ENCODE measurements at places on chromosomes 1 and 21. TPM values are rescaled to one million over a fixed set of nuclear protein-coding genes. Genes with fewer than 3 reads are reported as not detected.

GRCh38 chr1:203170625-203171330 is 4.8 kb downstream of the MYBPH start:
- H3K27me3 ChIP-seq, result peaks cover 7% of the 10 kb centered on the region
- DNase-seq, result no peak
- no peaks in the 10 kb centered on the region for H3K4me1 ChIP-seq

- no peak overlapping the region for H3K27ac ChIP-seq
- H3K36me3 ChIP-seq, result no peaks in the 10 kb centered on the region
- H3K4me3 ChIP-seq, result no peak overlapping the region
- H3K27me3 ChIP-seq, result no peaks in the 10 kb centered on the region
- no peak for DNase-seq
Observed at GRCh38 chr1:232451506-232451905, 178.4 kb downstream of the SIPA1L2 start.

DNA sequence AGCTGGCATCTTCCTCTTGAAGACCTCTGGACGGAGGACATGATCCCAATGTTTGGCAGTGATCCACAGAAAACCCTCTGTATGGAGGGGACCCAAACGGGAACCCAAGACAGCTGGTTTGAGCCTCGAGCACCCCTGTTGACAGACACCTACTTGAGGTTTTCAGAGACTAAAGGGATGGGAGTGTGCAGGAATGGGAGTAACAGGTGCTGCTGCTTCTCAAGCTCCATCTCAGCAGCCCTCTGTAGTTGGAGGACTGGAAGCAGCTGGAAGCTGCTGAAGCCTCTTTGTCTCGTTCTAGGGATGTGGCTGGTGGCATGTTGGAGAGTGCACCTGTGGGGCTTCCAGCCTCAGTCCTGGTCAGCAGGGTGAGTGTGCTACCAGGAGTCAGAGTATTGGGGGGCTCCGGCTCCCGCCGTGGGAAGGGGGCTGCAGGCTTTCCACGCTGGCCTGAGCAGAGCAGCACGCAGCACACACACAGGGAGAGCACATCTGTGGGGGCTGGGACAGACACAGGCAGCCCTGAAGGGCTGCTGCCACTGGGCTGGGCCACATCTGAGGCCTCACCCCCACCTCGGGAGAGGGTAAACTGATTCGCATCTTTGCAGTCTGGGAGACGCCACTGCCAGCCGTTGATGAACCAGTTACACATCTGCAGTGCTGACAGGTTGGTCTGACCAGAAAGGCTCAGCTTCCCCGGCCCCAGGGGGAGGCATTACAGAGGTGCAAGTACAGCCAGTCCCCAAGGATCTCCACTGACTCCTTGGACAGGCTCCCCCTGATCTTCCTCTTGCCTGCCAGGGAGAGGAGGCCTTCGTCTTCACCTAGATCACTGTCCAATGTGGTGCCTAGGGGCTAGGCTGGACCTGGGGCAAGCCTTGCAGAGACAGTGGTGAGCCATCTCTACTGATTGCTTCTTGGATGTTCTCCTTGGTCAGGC is 56.6 kb downstream of the ADSS2 start:
- H3K4me3 ChIP-seq, result no peak overlapping the region
- H3K27me3 ChIP-seq, result no peaks in the 10 kb centered on the region
- H3K27ac ChIP-seq, result no peak overlapping the region
- no peaks in the 10 kb centered on the region for H3K4me1 ChIP-seq

DNA sequence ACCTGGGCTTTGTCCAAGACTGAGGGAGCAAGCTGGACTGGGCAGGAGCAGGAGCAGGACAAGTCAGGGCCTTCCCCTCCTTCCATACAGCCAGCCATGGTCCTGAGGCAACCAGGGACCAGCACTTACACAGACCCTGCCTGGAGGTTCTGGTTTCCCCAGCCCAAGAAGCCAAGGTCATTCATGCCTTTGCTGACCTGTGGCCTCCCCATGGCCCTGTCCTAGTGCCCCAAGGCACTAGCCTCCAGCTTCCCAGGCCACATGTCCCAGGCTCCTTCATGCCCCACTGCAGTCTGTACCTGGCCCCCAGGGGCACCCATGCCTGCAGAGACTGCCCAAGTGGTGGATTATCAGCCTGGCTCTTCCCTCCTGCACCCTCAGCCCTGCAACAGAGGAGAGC is 243.9 kb downstream of the TOMM20 start:
- no peak overlapping the region for H3K27ac ChIP-seq
- H3K27me3 ChIP-seq, result no peaks in the 10 kb centered on the region
- H3K36me3 ChIP-seq, result no peaks in the 10 kb centered on the region
- DNase-seq, result no peak
- peaks cover 18% of the 10 kb centered on the region for H3K4me1 ChIP-seq
- H3K4me3 ChIP-seq, result no peak overlapping the region

GRCh38 chr1:208433086-208433485 is 188.9 kb upstream of the PLXNA2 start:
- H3K27ac ChIP-seq, result no peak overlapping the region
- no peaks in the 10 kb centered on the region for H3K36me3 ChIP-seq
- H3K4me3 ChIP-seq, result no peak overlapping the region
- no peak for DNase-seq
- no peaks in the 10 kb centered on the region for H3K4me1 ChIP-seq
- no peaks in the 10 kb centered on the region for H3K27me3 ChIP-seq

Gene FCRL2
- not detected for total RNA-seq

DNA sequence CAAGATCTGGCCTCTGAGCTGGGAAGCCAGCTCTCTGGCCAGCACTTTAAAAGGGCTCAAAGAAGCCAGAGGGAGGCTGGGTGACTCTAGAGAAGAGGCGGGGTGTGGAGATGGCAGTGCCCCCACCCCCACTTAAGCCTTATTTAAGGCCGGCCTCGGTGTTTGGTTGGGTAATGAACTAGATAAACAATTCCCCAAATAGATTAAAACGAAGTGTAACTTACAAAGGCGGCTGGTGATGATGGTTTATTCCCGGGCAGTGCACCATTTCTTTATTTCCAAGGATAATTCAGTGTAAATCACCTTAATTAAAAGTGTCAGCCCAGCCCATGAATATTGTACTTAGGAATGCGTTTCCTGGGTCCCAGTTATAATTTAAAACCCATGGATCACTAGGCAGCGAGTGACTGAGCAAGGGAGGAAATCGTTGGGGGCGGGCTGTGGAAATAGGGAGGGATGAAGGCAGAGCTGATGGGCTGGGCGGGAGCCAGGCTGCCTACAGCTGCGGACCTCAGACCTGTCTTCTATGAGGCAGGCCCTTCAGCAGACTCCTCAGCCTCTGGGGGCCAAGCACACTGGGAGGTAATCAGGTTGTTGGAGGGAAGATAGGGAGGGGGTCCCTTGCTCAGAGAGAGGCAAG is 54.9 kb downstream of the TMEM53 start:
- no peaks in the 10 kb centered on the region for H3K36me3 ChIP-seq
- H3K27me3 ChIP-seq, result no peaks in the 10 kb centered on the region
- H3K27ac ChIP-seq, result peak overlapping the region; percentile 60
- peaks cover 30% of the 10 kb centered on the region for H3K4me1 ChIP-seq
- no peak overlapping the region for H3K4me3 ChIP-seq

DNA sequence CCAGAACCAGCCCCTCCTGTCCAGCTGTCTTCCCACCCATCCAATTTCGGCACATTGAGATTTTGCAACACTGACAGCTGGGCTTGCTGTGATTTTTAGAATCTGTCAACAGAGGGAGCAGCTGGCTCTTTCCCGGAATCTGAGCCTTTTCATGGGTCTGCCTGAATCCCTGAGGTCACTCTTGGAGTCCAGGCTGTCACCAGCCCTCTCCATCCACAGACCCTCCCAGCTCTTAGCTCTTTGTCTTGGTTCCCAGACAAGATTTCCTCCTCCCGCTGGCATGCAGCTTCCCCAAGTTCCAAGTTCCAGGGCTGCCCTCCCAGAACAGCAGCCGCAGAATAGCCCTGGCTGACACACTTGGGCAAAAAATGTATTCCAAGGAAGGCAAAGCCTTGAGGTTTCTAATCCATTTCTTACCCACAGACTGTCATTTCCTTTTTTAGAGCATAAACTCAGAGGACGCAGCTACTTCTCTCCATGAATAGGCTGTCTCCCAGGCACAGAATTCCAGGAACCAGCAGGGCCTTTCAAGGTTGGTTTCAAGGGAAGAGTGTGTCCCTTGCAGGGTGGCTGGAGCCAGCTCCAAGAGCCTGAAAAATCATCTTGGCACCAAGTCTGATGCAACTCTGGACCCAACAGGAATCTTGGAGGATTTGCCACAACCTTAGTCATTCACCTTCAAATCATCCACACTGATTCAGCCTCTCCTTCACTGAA is 7.1 kb upstream of the TMEM61 start:
- peaks cover 11% of the 10 kb centered on the region for H3K4me1 ChIP-seq
- H3K4me3 ChIP-seq, result no peak overlapping the region
- no peaks in the 10 kb centered on the region for H3K36me3 ChIP-seq
- H3K27me3 ChIP-seq, result peaks cover 13% of the 10 kb centered on the region
- DNase-seq, result no peak
- H3K27ac ChIP-seq, result peak overlapping the region; percentile 53

Gene PLD5
- 0.42 TPM for total RNA-seq

DNA sequence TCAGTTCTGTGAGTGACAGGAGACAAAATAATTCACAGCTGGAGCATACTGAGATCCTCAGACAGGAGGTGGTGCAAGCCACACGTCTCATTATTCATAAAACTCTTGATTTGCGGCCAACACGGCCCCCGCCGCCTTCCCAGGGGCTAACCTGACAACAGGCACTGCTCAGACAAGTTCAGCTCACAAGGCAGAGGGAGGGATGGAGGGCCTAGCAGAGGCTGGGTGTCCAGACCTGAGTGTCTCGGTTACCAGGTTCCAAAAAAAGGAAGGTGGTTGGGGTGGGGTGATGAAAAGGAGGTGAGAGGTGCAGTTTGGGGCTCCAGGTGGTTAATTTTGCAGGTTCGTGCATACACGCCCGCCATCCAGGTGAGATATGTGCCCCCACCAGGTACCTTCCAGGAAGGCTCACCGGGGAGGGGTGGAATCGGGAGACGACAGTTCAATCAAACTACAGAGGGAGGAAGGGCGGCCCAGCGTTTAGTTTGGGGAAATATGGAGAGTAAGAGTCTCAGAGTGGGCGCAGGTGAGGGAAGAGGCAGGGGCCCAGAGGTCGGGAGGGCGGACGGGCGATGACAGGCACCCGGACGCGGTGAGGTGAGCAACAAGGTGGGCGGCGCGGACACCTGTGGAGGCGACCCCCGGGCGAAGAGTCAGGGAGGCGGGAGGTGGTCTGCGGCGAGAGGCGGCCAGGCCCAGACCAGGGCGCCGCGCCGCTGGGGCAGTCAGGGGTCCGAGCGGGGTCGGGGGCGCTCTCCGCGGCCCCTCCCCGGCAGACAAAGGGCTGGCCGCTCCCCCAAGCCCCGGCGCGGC is 629 bp downstream of the CTNNBIP1 start:
- peak overlapping the region; percentile 75 for H3K27ac ChIP-seq
- no peaks in the 10 kb centered on the region for H3K36me3 ChIP-seq
- peak overlapping the region; percentile 90 for H3K4me3 ChIP-seq
- peaks cover 24% of the 10 kb centered on the region for H3K4me1 ChIP-seq
- no peaks in the 10 kb centered on the region for H3K27me3 ChIP-seq

GRCh38 chr1:64171797-64172281 is 31.6 kb upstream of the UBE2U start:
- no peak overlapping the region for H3K4me3 ChIP-seq
- peaks cover 15% of the 10 kb centered on the region for H3K4me1 ChIP-seq
- H3K27ac ChIP-seq, result no peak overlapping the region
- no peaks in the 10 kb centered on the region for H3K27me3 ChIP-seq

DNA sequence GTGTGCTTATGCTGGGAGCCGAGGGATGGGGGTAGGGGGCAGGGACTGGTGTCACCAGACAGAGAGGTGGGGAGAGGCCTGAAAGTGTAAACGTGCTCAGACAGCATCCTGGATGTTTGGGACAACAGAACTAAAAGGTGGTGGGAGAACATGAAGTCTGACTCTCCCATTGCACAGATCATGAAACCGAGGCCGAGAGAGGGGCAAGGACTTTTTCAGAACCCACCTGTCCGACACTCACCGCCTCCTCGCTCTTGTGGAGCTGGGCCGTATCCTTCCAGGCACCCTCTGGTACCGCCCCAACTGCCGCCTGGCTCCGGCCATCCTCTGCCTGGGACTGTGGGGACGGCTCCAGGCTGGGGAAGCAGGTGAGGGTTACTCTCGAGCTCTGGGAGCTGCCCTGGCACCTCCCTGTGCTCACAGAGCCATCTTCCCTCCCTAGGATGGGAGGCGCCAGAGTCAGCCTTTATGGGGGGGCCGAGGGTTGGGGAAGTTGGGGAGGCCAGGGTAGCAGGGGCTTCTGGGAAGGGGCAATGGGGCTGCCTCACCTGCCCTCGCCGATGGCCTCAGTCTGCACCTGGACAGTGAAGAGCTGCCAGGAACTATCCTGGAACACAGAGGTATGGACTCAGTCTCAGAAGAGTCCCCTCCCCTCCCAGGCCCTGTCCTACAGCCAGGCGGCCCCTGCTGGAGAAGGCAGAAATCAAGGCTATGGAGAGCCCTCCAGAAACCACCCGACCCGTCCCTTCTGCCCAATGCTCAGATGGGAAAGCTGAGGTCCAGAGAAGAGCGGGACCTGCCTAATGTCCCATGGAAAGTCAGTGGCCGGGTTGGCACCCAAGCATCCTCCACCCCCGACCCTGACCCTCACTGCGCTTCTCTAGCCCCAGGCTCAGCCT is 7.0 kb downstream of the ATP13A2 start:
- no peak overlapping the region for H3K4me3 ChIP-seq
- peaks cover 59% of the 10 kb centered on the region for H3K36me3 ChIP-seq
- no peak for DNase-seq
- peaks cover 4% of the 10 kb centered on the region for H3K4me1 ChIP-seq
- no peaks in the 10 kb centered on the region for H3K27me3 ChIP-seq

DNA sequence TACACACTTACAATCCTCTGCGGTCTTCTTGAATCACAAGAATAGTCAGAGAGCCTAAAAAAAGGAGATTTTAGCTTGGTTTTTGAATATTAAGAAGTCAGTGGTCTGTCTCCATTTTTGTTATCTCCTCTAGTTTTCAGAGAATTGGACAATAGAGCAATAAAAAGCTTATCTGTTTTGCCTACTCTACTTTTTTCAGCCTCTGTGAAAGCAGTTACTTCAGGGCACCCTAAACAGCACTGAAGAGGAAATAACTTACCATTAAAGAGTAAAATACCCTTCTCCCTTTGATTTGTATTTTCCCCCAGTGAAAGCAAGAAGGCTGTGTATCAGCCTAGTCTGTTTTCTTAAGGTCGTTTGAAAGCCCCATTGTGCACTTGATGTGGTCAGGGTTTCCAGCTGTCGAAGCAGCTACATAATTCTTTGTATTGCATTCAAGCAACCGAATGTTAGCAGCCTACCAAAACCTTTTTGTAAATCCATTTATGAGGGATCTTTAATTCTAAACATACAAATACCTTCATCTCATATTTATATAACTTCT is 1.0 kb downstream of the NTMT2 start:
- no peak overlapping the region for H3K4me3 ChIP-seq
- no peaks in the 10 kb centered on the region for H3K27me3 ChIP-seq

Gene PEAR1
- total RNA-seq, result 13.6 TPM

DNA sequence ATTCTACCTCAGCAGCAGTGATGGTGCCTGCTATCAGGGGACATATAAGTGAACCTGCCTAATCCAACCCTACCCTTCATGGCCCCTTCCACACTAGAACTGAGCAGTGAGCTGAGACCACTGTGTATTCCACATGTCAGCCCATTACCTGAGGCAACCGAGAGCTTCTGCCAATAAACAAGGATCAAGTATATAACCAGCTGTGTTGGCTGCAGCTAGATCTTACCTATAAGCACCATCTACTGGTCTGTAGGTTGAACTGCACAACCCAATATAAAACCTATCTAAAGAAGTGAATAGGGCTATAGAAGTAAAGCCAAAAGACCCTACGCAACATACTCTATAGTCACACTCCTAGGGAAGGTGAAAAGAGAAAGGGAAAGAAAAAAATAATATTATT is 376.9 kb downstream of the HHIPL2 start:
- H3K4me1 ChIP-seq, result no peaks in the 10 kb centered on the region
- no peak for DNase-seq
- H3K36me3 ChIP-seq, result no peaks in the 10 kb centered on the region
- H3K27ac ChIP-seq, result no peak overlapping the region
- no peak overlapping the region for H3K4me3 ChIP-seq

Gene CCSAP
- total RNA-seq, result 5.1 TPM

Gene VWA5B1
- total RNA-seq, result not detected

Measured in esophagus muscularis mucosa (tissue), 4 donors.